ENCODE measurements at places on chromosomes 6 and 20. TPM values are rescaled to one million over a fixed set of nuclear protein-coding genes. Genes with fewer than 3 reads are reported as not detected.
A peak's percentile ranks its signal among the peaks of the same experiment; 100 is the strongest.

DNA sequence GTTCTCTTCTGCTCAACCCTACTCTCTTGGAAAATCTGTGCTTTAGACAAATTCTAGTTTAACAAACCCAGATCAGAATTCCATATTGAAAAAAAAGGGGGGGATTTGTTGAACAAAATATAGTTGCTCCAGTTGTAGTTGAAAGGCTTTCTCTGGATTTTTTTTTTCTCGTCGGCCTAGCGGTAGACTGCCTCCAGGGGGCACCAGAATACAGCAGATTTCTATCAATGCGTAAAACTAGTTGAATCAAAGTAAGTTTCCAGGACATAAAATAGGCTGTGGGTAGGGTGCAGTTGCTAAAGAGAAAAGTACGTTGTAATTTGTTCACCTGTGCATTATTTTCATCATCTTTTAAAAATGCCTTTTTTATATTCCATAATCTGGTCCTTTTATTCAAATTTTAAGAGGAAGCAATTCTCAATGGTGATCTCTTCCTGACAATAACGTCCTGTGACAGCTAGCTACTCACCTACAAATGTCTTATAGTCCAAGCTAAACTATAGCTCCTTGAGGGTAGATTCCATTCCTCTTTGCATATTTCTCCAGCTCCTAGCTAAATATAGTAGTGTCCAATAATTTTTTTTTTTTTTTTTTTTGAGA, 105.4 kb downstream of the PERP start:
- H3K4me1 ChIP-seq = no peaks in the 10 kb centered on the region
- peak; percentile 42 for DNase-seq
- no peaks in the 10 kb centered on the region for H3K36me3 ChIP-seq

- H3K27ac ChIP-seq = no peak overlapping the region
- no peak overlapping the region for H3K4me3 ChIP-seq
- no peak for DNase-seq
- no peaks in the 10 kb centered on the region for H3K27me3 ChIP-seq
Measured at GRCh38 chr6:164569509-164569908, 739.9 kb downstream of the C6orf118 start.

DNA sequence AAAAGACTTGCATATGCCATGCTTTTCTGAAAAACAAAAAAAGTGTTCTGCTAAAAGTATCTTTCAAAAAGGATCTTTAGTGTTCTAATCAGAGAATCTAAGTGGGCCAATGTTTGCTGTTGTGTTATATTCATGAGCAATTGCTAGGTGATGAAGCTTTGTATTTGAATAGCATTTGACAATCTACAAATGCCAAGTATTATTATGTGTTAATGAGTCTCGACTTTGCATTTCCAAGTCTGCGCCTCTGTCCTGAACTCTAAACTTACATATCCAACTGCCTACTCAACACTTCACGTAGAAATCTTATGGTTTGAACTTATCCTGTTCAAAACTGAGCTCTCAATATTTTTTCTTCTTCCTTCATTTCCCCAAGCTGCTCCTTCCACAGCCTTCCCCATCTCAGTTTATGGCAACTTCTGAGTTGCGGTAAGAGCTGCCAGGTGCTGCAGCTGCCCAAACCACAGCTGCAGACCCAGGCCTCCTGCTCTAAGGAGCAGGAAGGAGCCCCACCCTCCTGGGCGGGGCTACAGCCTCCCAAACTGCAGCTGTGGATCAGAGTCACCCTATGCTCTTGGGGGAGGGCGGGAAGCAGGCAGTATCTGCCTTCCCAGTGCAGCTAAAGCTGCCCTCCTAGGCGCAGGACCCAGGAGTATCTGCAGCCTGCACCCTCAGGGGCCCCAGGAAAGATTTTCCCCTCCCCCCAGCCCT, 16.7 kb upstream of the MAK start:
- H3K27me3 ChIP-seq = no peaks in the 10 kb centered on the region
- H3K4me3 ChIP-seq = no peak overlapping the region
- no peaks in the 10 kb centered on the region for H3K36me3 ChIP-seq
- DNase-seq = no peak

GRCh38 chr6:114471450-114471849, 128.6 kb upstream of the HS3ST5 start:
- H3K27me3 ChIP-seq = no peaks in the 10 kb centered on the region
- H3K4me1 ChIP-seq = no peaks in the 10 kb centered on the region
- no peak overlapping the region for H3K4me3 ChIP-seq
- H3K36me3 ChIP-seq = no peaks in the 10 kb centered on the region
- DNase-seq = no peak
- H3K27ac ChIP-seq = no peak overlapping the region

DNA sequence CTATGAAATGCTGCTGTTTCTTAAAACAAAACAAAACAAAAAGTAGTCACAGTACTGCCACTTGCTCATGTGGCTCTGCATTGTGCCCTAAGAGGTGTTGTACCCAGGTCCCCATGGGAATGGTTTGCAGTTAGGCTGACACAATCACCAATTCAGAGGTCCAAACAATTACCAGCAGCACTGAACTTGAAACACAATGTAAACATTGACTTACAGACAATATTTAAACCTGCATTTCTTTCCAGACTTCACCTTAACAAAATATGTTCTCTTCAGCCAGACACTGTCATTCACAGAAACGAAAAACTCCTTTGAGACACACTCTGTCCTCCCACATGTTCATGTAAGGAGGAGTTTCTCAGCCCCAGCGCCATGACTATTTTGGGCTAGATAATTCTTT, 206.8 kb upstream of the ARG1 start:
- H3K36me3 ChIP-seq = no peaks in the 10 kb centered on the region
- H3K4me3 ChIP-seq = no peak overlapping the region

GRCh38 chr6:33869826-33870423, 66.1 kb upstream of the MLN start:
- DNase-seq = no peak
- H3K36me3 ChIP-seq = no peaks in the 10 kb centered on the region
- H3K27me3 ChIP-seq = no peaks in the 10 kb centered on the region
- H3K4me3 ChIP-seq = no peak overlapping the region
- no peak overlapping the region for H3K27ac ChIP-seq

DNA sequence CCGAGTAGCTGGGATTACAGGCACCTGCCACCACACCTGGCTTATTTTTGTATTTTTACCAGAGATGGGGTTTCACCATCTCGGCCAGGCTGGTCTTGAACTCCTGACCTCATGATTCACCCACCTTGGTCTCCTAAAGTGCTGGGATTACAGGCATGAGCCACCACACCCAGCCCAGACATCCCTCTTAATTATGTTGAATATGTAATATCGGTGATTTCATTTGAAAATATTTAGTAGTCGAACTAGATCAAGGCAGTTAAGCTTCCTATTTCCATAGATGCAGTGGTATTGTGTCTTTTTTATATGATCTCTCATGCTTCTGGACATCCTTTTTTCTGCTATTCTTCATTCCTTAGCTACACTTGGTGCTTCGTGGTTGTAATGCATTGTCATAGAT, 29.7 kb downstream of the ESR1 start:
- H3K36me3 ChIP-seq = no peaks in the 10 kb centered on the region
- no peak overlapping the region for H3K4me3 ChIP-seq
- no peaks in the 10 kb centered on the region for H3K4me1 ChIP-seq
- no peak for DNase-seq
- H3K27ac ChIP-seq = no peak overlapping the region

Gene KATNA1
- total RNA-seq = 13.7 TPM

- DNase-seq = no peak
- H3K27ac ChIP-seq = no peak overlapping the region
- H3K4me3 ChIP-seq = no peak overlapping the region
- no peaks in the 10 kb centered on the region for H3K4me1 ChIP-seq
- no peaks in the 10 kb centered on the region for H3K36me3 ChIP-seq
Measured at GRCh38 chr20:61037498-61037897, 214.6 kb upstream of the CDH4 start.

Data from left lung (tissue), 14 donors.